ENCODE measurements at places on chromosomes 7 and 10.

DNA sequence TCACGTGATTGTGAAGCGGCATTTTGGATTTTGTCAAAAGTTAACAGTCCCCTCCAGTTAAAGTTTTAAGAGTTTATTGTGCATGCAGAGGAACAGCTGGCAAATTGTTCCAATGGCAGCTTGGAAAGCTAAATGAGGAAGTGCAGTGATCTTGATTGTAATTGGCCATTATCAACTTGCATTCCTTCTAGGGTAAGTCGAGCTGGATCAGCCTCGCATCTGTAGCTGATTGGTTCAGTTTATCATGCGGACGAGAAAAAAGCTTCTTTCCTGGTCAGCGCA is 566 bp downstream of the ZNF789 start:
- no peak for DNase-seq

DNA sequence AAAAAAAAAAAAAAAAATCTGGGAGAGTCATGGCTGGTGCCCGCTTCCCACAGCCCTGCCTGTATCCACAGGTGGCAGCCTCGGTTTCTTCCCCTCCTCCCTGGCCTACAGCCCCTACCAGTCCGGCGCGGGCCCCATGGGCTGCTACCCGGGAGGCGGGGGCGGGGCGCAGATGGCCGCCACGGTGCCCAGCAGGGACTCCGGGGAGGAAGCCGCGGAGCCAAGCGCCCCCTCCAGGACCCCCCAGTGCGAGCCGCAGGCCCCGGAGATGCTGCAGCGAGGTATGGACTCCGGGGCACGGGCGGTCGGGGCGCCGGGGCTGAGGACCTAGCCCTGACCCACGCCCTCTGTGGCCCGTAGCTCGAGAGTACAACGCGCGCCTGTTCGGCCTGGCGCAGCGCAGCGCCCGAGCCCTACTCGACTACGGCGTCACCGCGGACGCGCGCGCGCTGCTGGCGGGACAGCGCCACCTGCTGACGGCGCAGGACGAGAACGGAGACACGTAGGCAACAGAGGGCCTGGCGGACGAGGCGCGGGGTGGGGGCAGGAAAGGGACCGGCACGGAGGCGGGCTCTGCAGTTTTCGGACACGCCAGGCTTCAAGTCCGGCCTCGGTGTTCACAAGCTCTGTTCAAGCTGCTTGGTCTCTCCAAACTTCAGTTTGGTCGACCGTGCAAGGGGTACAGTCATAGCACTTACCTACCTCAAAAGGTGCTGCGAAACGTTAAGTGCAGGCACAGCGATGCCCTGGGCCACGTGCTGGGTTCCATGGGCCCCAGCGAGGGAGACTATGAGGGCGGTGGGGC is 3.9 kb downstream of the NFKB2 start:
- DNase-seq, result peak; percentile 65

DNA sequence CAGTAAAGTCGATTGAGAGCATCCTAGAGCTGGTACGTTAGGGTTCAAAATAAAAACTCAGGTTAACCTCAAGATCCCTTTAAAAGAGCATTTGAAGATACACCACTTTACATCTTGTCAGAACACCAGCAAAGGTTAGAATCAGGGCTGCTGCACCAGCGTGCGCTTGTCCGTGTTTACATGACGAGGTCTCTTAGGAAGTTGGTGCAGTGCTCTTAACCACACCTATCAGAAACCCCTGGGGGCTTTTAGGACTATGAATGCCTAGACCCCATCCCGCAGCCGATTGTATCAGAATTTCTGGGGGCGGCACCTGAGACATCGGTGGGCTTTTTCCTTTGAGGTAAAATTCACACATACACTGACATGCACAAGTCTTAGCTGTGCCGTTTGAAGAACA is 97.6 kb downstream of the ZMYND11 start:
- DNase-seq, result no peak

GRCh38 chr10:61899069-61899531 is 2.4 kb upstream of the ARID5B start:
- DNase-seq, result no peak

DNA sequence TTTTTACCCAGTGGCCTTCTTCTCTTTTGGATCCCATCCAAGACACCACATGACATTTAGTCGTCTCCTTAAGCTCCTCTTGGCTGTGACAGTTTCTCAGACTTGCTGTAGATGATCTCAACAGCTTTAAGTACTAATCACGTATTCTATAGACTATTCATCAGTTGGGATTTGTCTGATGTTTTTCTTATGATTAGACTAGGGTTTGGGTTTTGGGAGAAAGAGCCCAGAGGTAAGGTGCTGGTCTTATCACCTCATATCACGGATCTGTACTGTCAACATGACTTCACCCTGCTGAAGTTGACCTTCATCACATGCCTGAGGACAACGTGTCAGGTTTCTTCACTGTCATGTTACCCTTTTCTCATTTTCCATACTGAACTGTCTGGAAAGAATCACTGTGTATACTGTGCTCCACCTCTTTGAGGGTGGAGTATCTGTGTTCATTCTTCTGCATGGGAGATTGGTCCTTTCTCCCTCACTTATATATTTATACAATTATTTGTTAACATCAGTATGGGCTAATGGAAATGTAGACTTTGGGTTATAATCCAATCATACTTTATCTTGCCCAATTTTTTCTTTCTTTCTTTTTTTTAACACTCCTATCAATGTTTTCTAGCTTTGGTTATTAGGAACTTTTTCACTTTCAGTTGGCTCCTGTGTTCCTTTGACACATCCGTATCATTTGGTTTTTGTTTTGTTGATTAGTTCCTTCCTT is 6.4 kb upstream of the HKDC1 start:
- no peak for DNase-seq

DNA sequence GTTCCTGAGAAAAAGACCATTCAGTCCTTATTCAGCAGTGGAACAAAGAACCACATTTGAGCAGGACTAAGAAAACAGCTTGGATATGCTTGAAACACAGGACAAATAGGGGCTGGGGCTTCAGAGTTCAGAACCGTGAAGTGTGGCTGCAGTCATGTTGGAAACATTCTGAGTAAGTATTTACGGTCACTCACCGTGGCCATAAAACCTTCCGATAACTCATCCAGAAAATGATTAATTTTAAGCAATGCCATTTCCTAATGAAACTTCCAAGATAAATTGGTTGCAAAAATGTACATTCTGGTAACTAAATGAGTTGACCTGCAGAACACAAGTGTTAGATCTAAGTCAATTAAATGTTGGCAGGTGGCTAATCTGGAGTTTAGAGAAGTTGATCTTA is 279.2 kb downstream of the CXCL12 start:
- DNase-seq, result no peak

GRCh38 chr10:18246967-18247366 is 106.7 kb downstream of the CACNB2 start:
- no peak for DNase-seq

- DNase-seq, result no peak
Observed at GRCh38 chr10:22969704-22970103, 41.9 kb downstream of the ARMC3 start.

GRCh38 chr10:14664345-14664744 is 110.4 kb downstream of the FAM107B start:
- no peak for DNase-seq

DNA sequence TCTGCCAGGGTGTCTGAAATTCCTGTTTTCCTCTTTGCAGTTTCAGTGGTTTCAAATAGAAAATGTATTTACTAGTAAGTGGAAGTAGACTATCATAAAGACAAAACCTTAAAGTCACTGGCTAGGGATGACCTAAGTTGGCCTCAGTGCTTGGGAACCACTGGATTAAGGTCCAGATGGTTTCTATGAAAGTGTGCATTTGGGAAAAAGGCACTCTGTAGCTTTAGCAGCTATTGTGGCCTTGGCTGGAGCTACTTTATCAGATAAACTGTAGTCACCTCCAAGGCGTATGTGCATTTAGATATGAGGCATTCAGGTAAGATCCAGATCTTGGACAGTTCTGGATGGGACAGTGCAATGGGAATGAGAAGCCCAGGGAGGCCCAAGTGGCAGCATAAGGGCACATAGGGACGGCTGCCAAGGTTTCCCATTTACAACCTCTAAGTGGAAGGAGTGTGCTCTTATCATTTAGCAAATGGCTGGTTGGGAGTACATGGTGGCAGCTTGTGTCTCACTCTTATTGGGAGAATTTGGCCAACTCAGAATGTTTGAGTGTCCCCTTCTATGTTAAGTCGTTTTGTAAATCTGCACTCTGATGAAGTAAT is 185.6 kb downstream of the LRMDA start:
- DNase-seq, result no peak

DNA sequence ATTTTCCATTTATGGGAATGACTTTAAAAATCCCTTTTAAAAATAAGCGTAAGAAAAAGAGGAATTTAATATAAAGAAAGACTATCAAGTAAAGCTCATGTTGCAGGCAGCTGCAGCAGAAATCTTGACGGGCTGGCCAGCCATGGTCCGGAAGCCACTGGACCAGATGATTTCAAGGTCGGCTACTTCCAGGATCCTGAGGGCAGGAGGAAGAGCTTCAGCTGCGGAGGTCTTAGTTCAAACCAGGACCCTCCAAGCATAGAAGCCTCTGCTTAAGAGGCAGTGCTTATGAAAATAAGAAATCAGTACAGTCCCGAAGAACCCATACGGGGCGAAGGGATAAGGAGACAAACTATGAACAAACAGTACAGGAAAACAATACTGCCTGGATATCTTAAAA is 220.2 kb upstream of the CELF2 start:
- DNase-seq, result no peak

GRCh38 chr7:92266415-92267241 is 20.9 kb downstream of the ANKIB1 start:
- DNase-seq, result no peak

DNA sequence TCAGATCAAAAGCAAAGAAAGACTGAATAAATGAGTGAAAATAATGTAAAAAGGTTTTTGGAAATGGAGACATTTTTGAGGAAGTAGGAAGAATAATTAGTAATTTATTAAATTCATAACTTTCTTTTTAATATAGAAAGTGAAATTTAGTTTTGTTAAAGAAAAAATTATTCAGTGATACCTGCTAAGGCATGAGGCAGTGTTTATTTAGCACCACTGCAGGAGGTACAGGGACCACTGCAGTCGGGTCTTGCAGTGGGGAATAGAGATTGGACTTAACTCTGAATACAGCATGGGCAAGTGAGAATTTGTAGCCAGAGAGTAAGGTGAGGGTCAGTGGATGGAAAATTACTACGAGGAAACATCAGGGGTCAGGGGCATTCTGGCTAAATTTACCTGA is 39.9 kb downstream of the TPST1 start:
- DNase-seq, result no peak

- DNase-seq, result no peak
Observed at GRCh38 chr10:76382381-76382851, 951.0 kb downstream of the LRMDA start.

DNA sequence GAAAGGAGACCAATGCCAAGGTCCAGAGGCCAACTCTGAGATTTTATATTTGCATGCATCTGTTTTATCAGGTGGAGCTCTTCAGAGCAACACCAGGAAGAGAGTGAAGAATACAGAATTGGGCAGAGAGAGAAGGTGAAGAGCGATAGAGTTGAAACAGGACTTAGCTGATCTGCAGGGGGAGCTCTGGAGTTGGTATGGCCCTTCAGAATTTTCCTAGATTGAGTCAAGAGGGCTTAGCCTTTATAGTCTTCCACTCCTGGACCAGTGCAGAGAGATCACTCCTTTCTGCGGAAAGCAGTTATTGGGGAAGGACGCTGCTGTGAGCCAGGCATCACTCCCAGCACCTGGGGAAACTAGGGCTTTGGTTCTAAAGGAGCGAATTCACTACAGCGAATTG is 105.0 kb upstream of the DGKB start:
- no peak for DNase-seq

DNA sequence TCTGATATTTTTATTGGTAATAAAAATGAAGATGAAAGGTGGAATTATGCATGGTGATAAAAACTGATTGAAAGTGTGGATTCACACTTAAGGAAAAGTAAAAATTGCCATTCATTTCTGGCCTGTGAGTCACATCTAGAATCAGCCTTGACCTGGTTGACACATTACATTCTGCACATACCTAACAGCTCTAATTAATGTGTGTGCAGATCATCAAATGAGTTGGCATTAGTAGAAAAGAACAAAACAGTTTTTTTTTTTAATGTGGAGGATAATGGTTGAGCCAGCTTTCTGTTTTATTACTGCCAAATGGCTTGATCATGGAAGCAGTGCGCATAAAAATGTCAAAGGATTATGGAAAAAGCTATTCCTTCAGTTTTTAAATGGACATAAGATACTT is 142.6 kb upstream of the TMEM196 start:
- DNase-seq, result no peak

- DNase-seq, result no peak
Observed at GRCh38 chr10:114905450-114905849, 32.5 kb upstream of the TRUB1 start.

- no peak for DNase-seq
Observed at GRCh38 chr7:131061818-131062217, 265.9 kb upstream of the MKLN1 start.

DNA sequence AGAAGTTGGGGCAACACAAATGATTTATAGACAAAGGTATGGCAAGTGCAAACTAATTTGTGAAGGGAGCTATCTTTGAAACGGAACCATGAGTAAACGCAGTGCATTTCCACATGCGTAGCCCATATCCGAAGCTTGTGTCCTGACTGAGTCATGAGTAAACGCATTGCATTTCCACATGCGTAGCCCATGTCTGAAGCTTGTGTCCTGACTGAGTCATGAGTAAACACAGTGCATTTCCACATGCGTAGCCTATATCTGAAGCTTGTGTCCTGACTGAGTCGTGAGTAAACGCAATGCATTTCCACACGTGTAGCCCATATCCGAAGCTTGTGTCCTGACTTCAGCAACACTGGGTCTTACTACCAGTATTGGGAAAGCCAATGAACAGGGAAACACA is 95.0 kb downstream of the CELF2 start:
- no peak for DNase-seq

- no peak for DNase-seq
Observed at GRCh38 chr10:69908124-69908523, 106.4 kb downstream of the COL13A1 start.

- no peak for DNase-seq
Observed at GRCh38 chr10:31864834-31865518, 63.7 kb downstream of the ARHGAP12 start.

- DNase-seq, result no peak
Observed at GRCh38 chr7:94512735-94513564, 3.3 kb downstream of the CASD1 start.

DNA sequence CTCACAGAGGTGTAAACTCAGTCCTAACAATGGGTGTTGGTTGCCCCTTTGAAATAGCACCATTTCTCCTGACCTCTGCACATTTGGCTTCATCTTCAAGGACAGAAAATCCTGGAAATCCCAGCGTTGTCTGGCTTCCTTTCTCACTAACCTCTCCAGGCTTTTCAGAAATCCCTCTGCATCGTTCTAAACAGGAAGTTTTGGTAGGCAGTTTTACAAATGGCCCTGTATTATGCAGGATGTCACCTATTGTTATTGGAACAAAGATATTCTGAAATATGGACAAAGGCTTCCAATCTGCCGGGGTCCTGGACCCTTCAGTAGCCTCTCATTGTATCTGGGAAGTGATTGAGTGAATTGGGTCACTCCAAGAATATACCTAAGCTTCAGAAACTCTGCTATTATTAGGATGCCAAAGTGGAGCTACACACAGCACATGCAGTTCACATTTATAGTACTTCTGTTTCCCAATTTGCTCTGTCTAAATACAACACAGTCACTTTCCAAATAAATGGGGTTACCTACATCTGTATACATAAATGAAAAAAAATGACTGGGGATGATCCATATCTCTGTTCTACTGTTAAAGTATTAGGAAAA is 134.8 kb upstream of the KLF6 start:
- no peak for DNase-seq

GRCh38 chr7:29327455-29327854 is 132.9 kb downstream of the CHN2 start:
- peak; percentile 73 for DNase-seq
